ENCODE measurements at places on chromosomes 7 and 10.

- DNase-seq = no peak
Observed at GRCh38 chr7:149778696-149779501, 5.5 kb upstream of the ZNF467 start.

DNA sequence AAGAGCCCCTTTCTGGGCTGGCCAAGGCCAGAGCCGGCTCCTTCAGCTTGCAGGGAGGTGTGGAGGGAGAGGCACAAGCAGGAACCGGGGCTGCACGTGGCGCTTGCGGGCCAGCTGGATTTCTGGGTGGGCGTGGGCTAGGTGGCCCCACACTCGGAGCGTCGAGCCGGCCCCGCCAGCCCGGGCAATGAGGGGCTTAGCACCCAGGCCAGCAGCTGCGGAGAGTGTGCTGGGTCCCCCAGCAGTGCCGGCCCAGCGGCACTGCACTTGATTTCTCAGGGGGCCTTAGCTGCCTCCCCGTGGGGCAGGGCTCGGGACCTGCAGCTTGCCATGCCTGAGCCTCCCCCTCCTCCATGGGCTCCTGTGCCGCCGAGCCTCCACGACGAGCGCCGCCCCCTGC, 48.1 kb downstream of the SH2D4B start:
- DNase-seq = no peak

DNA sequence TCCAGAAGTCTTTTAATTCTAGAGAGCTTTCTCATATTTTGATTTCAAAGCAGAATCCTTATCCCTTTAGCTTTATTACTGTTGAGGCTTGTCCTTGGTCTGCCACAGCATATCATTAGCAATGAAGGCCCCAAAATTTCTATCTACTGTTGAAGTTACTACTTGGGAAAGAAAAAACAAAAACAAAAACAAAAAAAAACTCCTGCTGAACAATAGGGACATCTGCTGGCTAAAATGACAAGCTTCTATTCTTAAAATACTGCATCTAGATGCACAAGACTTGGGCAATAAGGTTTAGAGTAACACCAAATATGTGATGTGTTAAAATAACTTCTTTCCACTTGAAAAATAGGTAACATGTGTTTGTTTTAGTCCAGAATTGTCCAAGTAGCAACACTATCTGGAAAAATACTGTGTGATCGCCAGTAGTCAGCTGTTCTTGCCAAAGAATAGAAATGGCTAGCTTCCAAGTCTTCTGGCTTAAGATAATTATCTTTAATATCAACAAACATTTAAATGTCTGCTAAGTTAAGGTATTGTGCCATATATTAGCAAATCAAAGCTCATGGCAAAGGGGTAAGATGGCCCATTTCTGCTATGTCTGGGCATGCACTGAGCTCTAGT, 3.8 kb upstream of the DMTF1 start:
- DNase-seq = no peak

- peak; percentile 49 for DNase-seq
Observed at GRCh38 chr10:119029613-119030420, at the start of gene NANOS1. TSS of gene NANOS1 (plus strand) at chr10:119029714. CDS start at chr10:119029802, 88 bp downstream.

- peak; percentile 60 for DNase-seq
Observed at GRCh38 chr7:50632561-50633413, 67.6 kb upstream of the DDC start.

DNA sequence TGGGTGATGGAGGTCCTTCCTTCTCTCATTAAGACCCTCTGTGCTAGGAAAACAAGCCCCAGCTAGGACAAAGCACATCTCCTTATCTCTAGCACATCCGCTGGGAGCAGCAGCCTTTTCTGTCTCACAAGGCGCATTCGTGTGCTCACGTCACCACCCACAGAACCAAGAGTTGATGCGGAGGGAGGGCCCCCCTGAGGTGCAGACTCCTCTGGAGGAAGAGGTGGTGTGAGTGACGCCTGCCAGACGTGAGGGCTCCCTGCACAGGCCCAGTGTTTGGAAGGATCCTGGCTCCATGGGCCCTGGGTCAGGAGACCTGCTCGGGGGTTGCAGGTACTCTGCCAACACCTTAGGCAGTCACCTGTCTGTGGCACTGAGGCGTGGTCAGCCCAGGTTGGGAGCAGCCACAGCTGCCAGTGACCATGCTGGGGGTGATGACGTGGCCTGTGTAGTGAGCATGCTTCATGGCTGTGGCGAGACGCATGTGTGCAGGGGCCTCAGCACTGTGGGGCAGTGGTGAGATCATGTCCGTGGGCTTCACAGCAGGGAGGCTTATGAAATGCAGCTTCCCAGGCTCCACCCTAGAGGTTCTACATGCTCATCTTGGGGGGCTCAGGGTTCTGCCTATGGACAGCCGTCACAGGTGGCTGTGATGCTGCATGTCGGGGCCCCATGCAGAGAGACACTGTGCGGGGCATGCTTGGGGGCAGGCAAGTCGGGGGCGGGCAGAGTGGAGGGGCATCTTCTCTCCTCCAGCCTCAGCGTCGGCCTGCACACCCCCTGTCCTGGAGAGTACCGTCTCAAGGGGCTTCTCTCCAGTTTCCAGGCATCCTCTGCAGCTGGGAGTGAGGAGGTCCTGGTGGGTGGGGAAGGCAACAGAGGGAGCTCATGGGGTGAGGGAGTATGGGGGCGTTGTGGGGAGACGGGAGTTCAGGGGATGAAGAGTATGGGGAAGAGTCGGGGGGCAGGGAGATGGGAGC, 56.2 kb upstream of the DPYSL4 start:
- no peak for DNase-seq
